Vein endothelial cell (primary cell): ENCODE measurements at places on chromosomes 1 and 21. TPM values are rescaled to one million over a fixed set of nuclear protein-coding genes. Genes with fewer than 3 reads are reported as not detected.

The KCNJ6 gene
- not detected in 2 replicates for total RNA-seq

The GNAT2 gene
- not detected in 2 replicates for total RNA-seq

The SGIP1 gene
- total RNA-seq = 22.1 and 31.7 TPM in 2 replicates

The PLPP3 gene
- total RNA-seq = 44.6 and 59.4 TPM in 2 replicates

The TGFB2 gene
- 2.3 and 18.6 TPM in 2 replicates for total RNA-seq

The AMY1A gene
- not detected in 2 replicates for total RNA-seq

The ZNF691 gene
- total RNA-seq = 5.9 and 6.2 TPM in 2 replicates

The FOXD3 gene
- total RNA-seq = not detected in 2 replicates

The OR6F1 gene
- not detected in 2 replicates for total RNA-seq

The CALML6 gene
- under 0.01 and 0.19 TPM in 2 replicates for total RNA-seq

The ADAMTSL4 gene
- total RNA-seq = 0.38 and 0.65 TPM in 2 replicates

The UBE2G2 gene
- 105 and 121 TPM in 2 replicates for total RNA-seq

The BARHL2 gene
- total RNA-seq = not detected in 2 replicates

The TDRD10 gene
- total RNA-seq = 2.9 and 4.8 TPM in 2 replicates

The HPCAL4 gene
- not detected in 2 replicates for total RNA-seq

The ADAM30 gene
- not detected in 2 replicates for total RNA-seq

The LRRC71 gene
- 0.19 and 0.33 TPM in 2 replicates for total RNA-seq

The SLC22A15 gene
- 0.10 TPM in 1 of 2 replicates, not detected in the other for total RNA-seq

The FCGR3A gene
- total RNA-seq = under 0.01 TPM in 1 of 2 replicates, not detected in the other
